ENCODE measurements at places on chromosomes 16 and 17.

- no peak for DNase-seq
Observed at GRCh38 chr16:9874219-9874618, 308.0 kb downstream of the GRIN2A start.

GRCh38 chr16:66660422-66661209 lies 35.9 kb downstream of the CMTM4 start:
- no peak for DNase-seq

DNA sequence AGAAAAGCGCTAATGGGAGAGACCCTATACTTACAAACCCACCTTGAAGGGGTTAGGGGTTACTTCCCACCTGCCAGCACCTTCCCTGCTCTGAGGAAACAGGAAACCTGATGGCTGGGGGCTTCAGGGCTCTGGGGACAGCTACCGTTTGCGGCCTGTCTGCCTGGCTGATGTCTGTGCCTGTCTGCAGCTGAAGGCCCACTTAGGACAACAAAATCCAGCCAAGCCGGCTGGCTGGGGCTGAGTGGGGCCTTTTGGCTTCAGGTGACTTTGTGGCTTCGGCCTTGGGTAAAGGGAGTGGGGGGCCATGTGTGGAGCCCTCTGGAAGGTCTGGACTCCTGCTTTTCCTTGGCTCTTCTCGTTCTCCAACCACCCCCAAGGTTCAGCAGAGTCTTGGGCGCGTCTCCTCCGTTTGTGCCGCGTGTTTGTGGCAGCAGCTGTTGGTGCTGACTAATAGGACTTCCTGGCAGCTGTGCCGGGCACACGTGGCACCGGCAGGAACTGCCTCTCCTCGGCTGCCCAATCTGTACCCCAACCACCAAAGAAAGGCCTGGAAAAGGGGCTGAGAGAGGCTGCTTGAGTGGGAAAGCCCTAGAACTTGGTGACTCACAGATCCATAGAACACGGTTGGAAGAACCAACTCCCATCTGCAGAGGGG lies 186.7 kb downstream of the MSI2 start:
- DNase-seq, result no peak

GRCh38 chr17:39151150-39151942 lies at the start of gene PLXDC1:
PLXDC1 (minus strand) TSS chr17:39151637; CDS start chr17:39151437, 200 bp downstream.
- DNase-seq, result no peak

GRCh38 chr17:1076299-1076981 lies 79.5 kb downstream of the TIMM22 start:
- no peak for DNase-seq

DNA sequence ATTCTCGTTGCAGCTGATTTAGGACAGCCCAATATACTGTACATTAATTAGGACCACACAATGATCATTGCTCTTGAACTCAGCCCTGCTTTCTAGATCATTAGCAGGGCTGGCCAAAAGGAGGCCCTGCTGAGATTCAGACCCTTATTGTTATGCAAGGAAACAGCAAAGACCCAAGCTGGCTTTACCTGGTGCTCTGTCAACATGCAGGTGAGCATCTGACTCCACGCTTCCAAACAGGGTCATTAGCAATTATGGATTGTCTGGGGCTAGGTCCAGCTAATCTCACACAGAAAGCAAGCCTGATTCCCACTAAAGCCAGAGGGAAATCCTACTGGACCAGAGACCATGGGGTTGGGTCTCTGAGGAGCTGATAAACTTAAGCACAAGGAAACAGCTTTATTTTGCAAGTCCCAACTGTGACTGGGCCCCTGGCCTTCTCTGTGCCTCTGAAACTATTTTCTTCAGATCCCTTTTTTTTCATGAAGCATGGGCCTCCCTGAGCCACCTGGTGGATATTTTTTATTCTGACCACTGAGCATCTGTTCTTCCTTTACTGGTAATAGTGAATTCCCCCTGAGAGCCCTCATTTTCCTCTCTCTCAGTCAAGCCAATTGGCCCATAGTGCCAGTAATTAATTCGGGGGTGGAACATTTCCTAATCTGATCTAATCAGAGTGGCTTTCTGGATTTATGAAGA lies 236.1 kb downstream of the GRIN2A start:
- DNase-seq, result no peak
